GM04503 (cell line): ENCODE measurements at places on chromosomes 4 and X.

DNA sequence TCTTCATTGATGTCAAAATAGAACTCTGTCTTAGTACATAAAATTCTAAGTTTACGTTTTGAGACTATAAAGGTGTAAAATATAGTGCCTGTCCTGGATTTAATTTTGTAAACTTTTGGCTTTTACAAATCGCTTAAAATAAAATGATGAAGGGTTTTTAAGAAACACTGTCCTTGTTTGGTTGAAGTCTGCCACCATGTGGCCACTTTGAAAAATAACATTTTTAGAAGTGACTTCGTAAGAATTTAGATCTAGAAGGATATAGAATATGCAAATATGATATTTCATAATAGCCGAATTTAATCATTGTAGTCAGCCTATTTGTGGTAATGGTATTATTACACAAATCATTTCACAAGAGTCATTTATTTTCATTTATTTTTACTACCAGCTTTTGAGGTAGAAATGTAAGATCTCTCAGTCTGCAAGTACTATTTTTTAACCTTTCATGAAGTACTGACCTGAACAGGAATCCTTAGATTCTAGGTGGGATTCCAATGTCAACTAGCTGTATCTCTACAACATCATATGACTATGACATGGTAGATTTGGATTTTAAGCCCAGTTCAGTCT lies 31.0 kb upstream of the FAT4 start:
- DNase-seq, result no peak

DNA sequence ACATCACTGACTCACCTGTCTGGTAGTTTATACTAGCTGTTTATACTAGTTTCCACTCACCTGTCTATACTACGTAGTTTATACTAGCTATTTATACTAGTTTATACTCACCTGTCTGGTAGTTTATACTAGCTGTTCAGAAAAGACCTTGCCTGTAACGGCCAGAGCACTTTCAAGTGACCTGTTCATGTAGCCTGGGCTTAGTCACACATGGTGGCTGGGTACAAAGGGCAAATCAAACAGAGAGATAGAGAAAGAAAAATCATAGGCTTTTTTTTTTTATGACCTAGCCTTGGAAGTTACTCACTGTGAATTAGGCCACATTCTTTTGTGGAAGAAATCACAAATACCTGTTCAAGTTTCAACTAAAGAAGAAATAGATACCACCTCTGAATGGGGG lies 30.7 kb upstream of the SPANXN4 start:
- DNase-seq, result no peak

DNA sequence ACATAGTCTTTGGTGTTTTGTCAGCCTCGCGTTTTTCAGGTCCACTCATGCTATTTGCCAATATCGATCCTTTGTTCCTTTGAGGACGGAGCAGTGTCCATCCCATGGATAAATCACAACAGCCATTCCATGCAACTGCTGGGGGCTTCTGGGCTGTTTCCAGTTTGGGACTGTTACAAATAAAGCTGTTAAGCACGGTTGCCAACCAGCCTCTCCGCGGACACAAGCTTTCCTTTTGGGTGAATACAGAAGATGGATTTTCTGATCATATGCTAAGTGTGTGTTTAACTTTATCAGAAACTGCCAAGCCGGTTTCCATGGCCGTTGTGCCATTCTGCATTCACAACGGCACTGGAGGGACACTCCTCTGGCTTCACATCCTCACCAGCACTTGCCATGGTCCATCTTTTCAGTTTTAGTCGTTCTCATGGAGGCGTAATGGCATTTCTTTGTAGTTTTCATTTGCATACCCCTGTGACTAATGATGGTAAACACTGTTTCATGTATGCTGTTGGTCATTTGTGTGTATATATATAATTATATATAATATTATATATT lies 67.8 kb downstream of the ABLIM2 start:
- no peak for DNase-seq

DNA sequence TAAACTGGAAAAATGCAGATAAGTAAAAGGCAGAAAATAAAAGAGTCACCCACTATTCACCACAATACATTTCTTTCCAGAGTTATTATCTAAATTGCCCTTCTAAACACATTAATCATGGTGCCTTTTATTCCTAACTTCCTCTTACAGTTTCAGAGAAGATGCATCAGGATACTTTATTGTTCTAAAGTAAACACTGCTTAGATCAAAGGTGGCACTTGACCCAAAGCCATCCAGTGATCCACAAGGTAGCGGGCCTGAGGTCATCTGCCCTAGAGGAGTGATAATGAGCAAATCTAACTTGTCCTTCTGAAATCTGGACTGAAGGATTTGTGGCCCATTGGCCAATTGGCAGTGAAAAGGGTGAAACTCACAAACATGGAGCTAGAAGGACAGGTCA lies 12.0 kb upstream of the TMEM154 start:
- DNase-seq, result no peak

DNA sequence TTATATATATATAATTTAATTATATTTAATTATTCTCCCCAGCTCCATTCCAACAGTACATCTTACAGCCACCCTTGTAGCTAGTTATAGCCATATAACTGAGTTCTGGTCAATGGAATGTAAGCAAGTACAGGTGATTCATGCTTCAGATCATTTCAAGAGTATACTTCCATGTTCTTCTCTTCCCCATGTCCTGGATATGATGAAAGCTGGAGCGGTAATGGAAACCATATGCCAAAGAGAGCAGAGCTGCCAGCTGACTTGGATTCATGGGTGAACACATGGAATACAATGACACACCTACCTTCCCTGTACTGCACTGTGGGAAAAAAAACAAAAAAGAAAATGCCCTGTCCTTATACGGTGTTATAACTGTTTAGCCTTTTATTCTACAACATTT lies 17.5 kb upstream of the CORIN start:
- peak; percentile 47 for DNase-seq

- no peak for DNase-seq
Measured at GRCh38 chrX:30612250-30612655, 34.7 kb upstream of the TASL start.

DNA sequence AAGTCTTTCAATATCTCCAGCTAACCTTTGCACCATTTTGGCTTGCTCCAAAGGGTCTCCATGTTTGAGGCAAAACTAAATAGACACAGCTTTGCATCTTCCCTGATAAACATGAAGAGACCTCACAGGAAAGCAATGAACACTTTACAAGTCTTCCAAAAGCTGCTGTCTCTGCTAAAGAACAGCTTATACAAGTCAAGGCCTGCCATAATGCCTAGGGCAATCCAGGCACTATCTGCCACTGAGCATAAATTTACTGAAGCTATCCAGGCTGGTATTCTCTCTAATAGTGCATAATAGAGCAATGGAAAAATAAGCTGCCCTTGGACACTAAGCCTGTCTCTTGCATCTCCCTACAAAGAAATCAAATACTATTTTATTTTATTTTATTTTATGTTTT lies 60.1 kb upstream of the S100G start:
- no peak for DNase-seq

DNA sequence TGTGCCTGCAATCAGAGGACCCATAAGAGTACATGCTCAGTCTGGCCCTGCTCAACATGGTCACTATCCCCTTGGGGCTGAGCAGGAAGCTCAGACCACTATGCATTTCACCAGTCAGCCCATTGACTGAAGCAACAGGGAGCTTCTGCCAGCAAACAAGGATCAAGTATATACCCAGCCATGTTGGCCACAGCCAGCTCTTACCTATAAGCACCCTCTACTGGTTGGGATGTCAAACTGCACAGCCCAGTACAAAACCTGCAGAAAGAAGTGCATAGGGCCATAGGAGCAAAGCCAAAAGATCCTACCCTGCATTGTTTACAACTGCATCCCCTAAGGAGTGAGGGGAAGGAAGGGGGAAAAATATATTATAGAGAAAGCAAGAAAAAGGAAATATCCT lies 214.4 kb upstream of the CPEB2 start:
- DNase-seq, result no peak

GRCh38 chrX:110086916-110087484 lies 84.1 kb downstream of the TMEM164 start:
- peak; percentile 82 for DNase-seq

DNA sequence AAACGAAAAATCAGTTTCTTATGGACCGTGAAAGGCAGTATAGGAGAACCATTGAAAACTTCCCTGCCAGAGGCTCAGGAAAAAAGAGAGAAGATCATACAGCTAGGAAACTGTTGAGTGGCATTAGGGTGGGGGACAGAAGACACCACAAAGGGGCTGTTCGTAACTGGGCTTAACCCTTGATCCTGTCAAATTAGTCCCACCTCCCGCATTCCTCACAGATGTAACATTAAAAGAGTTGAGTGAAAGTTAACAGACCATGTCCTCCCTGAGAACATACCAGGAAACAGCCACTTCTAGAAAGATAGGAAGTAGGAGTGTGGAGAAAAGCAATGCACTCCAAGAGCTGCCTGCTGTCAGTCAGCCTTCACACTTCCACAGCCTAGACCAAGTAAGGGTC lies 8.7 kb downstream of the SHROOM4 start:
- no peak for DNase-seq

GRCh38 chrX:134660627-134661026 lies 2.4 kb upstream of the PLAC1 start:
- no peak for DNase-seq

DNA sequence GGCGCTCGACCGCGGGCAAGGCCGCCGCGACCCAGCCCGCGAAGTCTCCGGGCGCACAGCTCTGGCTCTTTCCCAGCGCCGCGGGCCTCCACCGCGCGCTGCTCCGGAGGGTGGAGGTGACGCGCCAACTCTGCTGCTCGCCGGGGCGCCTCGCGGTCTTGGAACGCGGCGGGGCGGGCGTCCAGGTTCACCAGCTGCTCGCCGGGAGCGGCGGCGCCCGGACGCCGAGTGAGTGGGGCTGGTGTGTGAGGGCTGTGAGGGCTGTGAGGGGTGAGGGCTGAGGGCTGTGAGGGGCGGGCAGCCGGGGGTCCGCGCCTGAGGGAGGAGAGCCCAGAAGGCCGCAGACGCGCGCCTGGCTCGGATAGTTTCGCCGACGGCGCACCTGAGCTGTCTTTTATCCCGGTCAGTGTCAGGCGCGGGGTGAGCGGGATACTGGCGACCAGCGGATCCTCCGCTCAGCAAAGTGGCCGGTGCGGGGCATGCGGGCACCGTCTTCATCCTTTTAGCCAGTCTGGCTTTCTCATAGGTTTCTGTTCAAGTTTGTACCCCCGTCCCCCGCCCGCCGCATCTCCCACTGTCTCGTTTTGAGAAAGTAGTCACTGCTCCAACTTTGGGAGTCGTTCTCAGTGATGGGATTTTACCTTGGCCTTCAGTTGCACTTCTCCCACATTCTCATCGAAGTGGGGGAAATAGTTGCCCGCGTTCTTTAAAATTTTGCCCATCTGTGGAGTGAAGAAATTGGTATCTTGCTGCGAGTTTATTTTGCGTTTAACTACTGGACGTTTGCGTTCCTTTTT lies 586 bp downstream of the HERC5 start:
- no peak for DNase-seq

DNA sequence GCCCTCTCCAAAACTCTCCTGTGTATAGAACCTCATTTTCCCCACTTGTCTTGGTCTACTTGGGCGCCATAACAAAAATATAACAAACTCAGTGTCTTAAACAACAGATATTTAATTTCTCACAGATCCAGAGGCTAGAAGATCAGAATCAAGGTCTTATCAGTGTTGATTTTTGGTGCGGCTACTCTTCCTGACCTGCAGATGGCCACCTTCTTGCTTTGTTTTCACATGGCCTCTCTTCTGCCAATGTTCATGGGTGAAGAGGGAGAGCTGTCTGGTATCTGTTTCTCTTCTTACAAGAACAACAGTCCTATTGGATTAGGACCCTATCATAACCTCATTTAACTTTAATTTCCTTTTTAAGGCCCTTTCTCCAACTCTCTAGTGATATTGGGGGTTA lies 177.3 kb downstream of the PABPC4L start:
- DNase-seq, result no peak

DNA sequence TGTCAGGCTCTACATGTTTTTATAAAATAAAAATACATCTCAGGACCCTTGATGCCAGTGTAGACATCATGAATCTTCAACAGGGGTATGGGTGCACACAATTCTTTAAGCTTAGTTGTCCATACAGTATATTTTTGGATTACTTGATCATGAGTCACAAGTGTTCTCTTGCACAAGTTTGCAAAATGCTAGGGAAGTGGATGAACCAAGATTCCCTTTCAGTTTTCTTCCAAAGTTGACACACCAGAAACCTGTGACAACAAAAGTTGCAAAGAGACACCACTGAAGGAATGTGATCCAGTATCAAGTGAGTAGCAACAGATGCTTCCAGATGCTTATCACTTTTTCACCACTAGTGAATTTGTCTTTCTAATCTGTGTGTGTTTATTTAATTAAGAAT lies 1021.2 kb downstream of the PCDH7 start:
- no peak for DNase-seq

DNA sequence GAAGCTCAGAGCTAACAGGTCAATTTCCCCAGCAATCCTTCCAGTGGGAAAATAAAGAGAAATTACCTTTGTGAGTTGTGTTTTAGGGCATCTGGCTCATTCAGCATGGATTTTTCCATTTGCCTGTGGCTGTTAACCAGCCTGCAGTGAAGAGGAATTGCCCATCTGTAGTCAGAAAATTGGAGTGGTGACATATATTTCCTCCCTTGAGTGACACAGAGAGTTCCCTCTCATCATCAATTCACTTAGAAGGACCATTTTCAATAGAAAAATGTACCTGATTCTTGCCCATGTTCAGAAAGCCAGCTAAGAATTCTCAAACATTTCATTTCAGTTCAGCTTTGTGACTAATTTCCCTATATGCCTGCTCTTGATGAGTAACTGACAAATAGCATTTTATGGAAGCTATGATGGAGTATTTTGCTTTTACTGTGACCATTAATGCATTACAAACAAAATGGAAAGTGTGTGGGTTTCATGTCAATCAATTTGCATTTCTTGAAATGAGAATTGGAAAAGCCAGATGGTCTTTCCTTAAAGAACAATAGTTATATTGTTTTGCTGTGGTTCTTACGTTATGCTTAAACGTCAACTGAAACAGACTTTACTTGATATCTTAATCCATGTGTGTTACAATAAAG lies 155.8 kb downstream of the NWD2 start:
- DNase-seq, result no peak

DNA sequence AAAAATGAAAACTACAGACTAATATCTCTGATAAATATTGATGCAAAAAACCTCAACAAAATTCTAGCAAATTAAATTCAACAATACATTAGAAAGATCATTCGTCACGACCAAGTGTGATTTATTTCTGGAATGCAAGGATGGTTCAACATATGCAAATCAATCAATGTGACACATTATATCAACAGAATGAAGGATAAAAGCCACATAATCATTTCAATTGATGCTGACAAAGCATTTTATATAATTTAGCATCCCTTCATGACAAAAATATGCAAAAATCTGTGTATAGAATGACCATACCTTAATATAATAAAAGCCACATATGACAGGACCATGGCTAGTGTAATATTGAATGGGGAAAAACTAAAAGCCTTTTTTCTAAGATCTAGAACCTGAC lies 457.2 kb upstream of the SPANXN1 start:
- no peak for DNase-seq

DNA sequence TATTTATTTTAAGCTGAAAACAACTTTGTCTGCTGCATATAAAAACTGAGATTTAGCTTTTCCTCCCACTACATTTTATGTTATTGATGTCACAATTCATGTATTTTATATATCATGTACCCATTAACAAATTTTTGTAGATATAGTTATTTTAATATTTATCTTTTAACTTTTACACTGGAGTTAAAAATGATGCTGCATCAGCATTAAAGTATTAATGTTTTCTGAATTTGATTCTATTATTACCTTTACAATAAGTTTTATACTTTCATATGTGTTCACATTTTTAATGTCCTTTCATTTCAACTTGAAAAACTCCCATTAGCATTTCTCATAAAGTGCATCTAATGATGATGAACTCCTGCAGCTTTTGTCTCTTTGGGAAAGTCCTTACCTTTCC lies 72.2 kb downstream of the CWH43 start:
- DNase-seq, result no peak

GRCh38 chr4:54050214-54050904 lies 14.0 kb downstream of the CHIC2 start:
- no peak for DNase-seq
